ENCODE measurements at places on chromosomes 4 and X. TPM values are rescaled to one million over a fixed set of nuclear protein-coding genes. Genes with fewer than 3 reads are reported as not detected.

DNA sequence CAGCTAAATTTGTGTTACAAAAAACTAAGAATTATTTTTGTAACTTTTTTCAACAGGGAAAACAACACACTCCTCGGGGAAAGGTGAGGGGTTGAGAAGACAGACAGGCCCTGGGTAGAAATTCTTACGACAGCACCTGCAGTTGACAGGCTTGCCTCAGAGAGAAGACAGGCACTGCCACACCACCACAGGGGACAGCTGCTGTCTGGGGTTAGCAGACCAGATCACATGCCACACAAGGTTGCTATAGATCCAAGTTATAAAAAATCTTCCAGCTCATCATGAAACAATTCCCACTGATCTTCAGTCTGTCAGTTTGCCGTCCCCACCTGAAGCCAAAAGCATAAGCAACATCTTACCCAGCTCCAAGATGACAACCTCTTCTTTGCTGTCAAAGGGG lies 143.2 kb upstream of the ZCCHC13 start:
- no peak for DNase-seq
- no peak overlapping the region for H3K4me3 ChIP-seq
- no peaks in the 10 kb centered on the region for H3K36me3 ChIP-seq
- H3K4me1 ChIP-seq, result no peaks in the 10 kb centered on the region
- no peaks in the 10 kb centered on the region for H3K27me3 ChIP-seq

GRCh38 chr4:93779228-93779627 lies 49.3 kb upstream of the ATOH1 start:
- no peaks in the 10 kb centered on the region for H3K4me1 ChIP-seq
- no peaks in the 10 kb centered on the region for H3K27me3 ChIP-seq
- no peak for DNase-seq

- no peaks in the 10 kb centered on the region for H3K27me3 ChIP-seq
- DNase-seq, result no peak
- no peak overlapping the region for H3K4me3 ChIP-seq
- no peaks in the 10 kb centered on the region for H3K36me3 ChIP-seq
- no peak overlapping the region for H3K27ac ChIP-seq
These were observed 176.0 kb downstream of the MAML3 start for GRCh38 chr4:139977838-139978609.

DNA sequence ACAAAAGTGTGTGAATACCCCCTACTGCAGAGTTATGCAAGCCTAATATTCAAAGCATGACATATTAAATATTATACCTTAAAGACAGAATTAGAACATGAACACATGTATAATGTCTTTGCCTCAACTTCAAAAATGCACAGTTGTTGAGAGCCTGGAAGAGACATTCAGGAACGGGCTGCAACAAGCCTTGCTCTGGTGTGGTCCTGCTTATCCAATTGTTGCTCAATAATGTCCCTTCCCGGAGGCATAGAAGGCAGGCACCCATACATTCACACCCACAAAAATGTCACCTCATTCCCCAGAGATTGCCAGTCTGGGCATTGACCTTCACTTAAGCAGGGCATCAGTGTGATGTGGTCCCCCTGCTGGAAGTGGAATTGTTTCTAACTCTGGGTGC lies 238.8 kb downstream of the CBR4 start:
- peaks cover 21% of the 10 kb centered on the region for H3K4me1 ChIP-seq
- H3K36me3 ChIP-seq, result peaks cover 11% of the 10 kb centered on the region
- DNase-seq, result no peak
- no peaks in the 10 kb centered on the region for H3K27me3 ChIP-seq
- H3K27ac ChIP-seq, result no peak overlapping the region

Gene BMX
- total RNA-seq, result not detected

GRCh38 chr4:166366012-166366411 lies 493.0 kb downstream of the TLL1 start:
- no peak overlapping the region for H3K27ac ChIP-seq
- H3K4me3 ChIP-seq, result no peak overlapping the region
- no peaks in the 10 kb centered on the region for H3K36me3 ChIP-seq
- no peak for DNase-seq
- no peaks in the 10 kb centered on the region for H3K27me3 ChIP-seq

DNA sequence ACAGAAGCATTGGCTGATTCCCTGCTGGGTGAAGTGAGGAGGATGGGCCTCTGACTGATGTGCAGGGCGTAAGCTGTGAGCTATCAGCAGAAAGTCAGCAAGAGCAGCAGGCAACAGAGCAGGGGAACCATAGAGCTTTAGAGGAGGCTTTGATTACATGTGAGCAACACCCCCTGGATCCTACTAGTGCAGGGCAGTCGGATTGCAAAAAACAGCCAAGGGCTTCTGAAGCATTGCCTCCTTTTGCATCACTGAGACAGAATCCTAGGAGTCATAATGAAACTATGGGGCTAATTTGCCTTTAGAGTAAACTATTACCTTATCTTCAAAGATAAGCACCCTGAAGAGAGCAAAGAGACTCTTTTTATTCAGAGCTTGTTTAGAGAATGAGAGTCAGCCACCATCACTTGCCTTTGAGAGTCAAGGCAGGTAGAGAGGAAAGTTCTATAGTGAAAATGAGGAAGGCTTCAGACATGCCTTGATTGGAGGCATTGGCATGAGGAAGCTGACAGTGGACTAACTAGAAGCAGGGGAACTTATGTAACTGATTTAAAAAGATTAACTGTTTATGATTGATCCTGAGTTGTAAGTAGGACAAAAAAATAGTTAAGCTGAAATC lies 420.3 kb downstream of the PDHA2 start:
- DNase-seq, result no peak
- H3K36me3 ChIP-seq, result no peaks in the 10 kb centered on the region
- no peaks in the 10 kb centered on the region for H3K4me1 ChIP-seq
- H3K27ac ChIP-seq, result no peak overlapping the region

DNA sequence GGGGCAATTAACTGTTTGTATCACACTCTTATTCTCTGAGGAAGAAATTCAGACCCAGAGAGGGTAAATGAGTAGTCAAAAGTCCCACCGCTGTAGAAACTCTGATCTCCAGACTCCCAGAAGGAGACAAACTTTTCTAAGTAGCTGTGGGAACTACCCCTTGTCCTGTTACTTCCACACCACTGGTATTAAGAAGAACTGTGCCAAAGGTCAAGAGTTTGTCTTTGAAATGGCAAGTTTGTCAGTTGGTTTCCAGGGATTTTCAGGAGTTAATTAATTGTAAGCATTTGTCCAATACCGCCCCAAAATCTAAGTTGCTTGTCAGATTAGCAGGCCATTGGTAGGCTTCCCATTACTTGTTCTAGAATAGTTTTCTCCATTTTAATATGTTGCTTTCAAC lies 85.7 kb downstream of the GC start:
- H3K4me3 ChIP-seq, result no peak overlapping the region
- no peaks in the 10 kb centered on the region for H3K36me3 ChIP-seq
- no peaks in the 10 kb centered on the region for H3K4me1 ChIP-seq
- 0 out of 2 replicates have a peak, but pooled peaks cover 3% of the 10 kb centered on the region for H3K27me3 ChIP-seq
- H3K27ac ChIP-seq, result no peak overlapping the region

Gene ZFP92
- total RNA-seq, result not detected

DNA sequence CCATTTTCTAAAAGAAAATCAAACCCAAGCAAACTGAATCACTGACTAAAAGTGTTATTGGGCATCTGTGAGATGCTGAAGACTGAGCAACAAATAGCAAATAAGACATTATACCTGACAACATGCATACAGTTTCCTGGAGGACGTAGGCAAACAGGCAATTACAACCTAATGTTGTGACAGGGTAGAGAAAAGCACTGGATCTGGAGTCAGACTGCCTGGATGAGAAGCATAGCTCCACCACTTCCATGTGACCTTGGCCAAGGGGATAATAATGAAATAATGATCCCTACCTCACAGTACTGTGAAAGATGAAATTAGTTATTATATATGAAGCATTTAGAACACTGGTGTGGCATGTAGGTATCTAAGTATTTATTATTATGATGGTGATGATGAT lies 2.7 kb downstream of the SPINK2 start:
- no peak for DNase-seq
- peaks cover 13% of the 10 kb centered on the region for H3K27me3 ChIP-seq
- H3K36me3 ChIP-seq, result no peaks in the 10 kb centered on the region
- no peak overlapping the region for H3K4me3 ChIP-seq
- H3K4me1 ChIP-seq, result 0 out of 2 replicates have a peak, but pooled peaks cover 3% of the 10 kb centered on the region
- H3K27ac ChIP-seq, result no peak overlapping the region

DNA sequence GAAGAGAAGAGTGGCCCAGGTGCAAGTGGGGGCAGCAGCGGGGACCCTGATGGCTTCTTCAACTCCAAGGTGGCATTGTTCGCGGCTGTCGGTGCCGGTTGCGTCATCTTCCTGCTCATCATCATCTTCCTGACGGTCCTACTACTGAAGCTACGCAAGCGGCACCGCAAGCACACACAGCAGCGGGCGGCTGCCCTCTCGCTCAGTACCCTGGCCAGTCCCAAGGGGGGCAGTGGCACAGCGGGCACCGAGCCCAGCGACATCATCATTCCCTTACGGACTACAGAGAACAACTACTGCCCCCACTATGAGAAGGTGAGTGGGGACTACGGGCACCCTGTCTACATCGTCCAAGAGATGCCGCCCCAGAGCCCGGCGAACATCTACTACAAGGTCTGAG lies 11.4 kb downstream of the EFNB1 start:
- no peaks in the 10 kb centered on the region for H3K4me1 ChIP-seq

Gene UGT2A1
- not detected for total RNA-seq

- H3K27me3 ChIP-seq, result no peaks in the 10 kb centered on the region
- H3K4me3 ChIP-seq, result no peak overlapping the region
- no peak for DNase-seq
- no peak overlapping the region for H3K27ac ChIP-seq
- H3K4me1 ChIP-seq, result no peaks in the 10 kb centered on the region
These were observed 32.5 kb upstream of the TLR2 start for GRCh38 chr4:153651587-153651986.

- H3K27me3 ChIP-seq, result peaks cover 4% of the 10 kb centered on the region
- DNase-seq, result no peak
- H3K27ac ChIP-seq, result no peak overlapping the region
These were observed 31.0 kb downstream of the MTHFD2L start for GRCh38 chr4:74188912-74189311.
